ENCODE measurements at places on chromosomes 16 and 17. TPM values are rescaled to one million over a fixed set of nuclear protein-coding genes. Genes with fewer than 3 reads are reported as not detected.

The SEC14L5 gene
- 9.3 TPM for total RNA-seq

The CSH2 gene
- total RNA-seq, result not detected

- DNase-seq, result no peak
Observed at GRCh38 chr16:79847101-79847500, 246.6 kb upstream of the MAF start.

- DNase-seq, result peak; percentile 99
Observed at GRCh38 chr17:42536048-42536371, at the start of gene NAGLU. Gene NAGLU, plus strand, starts transcription at chr17:42536241. Its CDS starts 32 bp downstream, at chr17:42536273.

DNA sequence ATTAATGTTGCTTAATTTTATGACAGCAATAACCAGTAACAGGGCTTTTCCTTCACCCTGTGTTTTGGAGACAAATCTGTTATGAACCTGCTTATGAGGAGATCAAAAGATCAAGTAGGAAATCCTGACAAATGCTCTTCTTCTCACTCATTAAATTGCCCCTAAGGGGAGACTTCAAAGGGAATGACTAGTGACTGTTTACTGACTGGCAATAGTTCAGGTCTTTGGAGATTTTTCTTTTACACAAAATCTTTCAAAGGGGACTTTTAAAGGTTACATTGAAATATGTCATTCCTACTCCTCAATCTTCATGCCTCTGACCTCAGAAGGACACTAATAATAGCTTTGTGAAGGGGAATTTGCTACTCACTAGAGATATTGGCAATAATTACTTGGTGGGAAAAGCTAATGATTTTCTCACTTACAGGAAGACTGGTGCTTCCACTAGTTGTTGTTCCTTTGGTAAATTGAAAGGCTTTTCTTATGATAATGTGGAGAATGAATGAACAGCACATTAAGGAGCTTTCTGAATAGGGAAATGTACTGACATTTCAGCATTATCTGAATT lies 292.9 kb upstream of the CA10 start:
- DNase-seq, result no peak

DNA sequence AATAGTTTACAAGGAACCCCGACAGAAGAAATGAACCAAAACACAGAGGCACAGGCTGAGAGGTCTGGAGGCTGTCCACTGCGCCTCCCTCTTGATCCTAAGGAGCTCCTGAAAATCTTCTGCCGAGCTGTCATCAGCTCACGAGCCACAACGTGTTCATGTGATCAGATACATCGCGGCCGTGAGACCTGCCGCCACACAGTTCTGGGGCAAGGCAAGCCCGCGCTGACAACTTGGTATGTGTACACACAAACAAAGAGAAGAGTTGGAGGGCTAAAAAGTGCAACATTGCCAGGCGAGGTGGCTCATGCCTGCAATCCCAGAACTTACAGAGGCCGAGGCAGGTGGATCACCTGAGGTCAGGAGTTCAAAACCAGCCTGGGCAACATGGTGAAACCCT lies 7.6 kb downstream of the EXOC7 start:
- DNase-seq, result no peak

DNA sequence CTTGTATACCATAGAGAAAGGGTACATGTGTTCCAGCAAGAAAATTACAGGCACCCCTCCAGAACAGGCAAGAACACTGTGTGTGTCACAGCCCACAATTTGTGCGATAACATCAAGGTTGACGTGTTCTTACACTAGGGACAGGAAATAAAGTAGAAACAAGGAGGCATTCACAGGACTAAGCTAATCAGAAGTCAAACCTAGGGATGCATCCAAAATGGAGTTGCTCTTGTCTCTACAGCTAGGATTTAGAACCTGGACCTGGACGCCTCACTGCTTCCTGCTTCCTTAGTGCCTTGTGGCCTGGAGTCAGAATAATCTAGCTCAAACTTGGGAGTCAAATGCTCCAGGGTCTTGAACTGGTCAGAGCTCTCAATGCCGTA lies 41.3 kb downstream of the GINS3 start:
- no peak for DNase-seq

- DNase-seq, result no peak
Observed at GRCh38 chr17:83144421-83145357, 65.3 kb downstream of the METRNL start.

- DNase-seq, result peak; percentile 54
Observed at GRCh38 chr17:78974635-78975591, 4.8 kb downstream of the LGALS3BP start.

DNA sequence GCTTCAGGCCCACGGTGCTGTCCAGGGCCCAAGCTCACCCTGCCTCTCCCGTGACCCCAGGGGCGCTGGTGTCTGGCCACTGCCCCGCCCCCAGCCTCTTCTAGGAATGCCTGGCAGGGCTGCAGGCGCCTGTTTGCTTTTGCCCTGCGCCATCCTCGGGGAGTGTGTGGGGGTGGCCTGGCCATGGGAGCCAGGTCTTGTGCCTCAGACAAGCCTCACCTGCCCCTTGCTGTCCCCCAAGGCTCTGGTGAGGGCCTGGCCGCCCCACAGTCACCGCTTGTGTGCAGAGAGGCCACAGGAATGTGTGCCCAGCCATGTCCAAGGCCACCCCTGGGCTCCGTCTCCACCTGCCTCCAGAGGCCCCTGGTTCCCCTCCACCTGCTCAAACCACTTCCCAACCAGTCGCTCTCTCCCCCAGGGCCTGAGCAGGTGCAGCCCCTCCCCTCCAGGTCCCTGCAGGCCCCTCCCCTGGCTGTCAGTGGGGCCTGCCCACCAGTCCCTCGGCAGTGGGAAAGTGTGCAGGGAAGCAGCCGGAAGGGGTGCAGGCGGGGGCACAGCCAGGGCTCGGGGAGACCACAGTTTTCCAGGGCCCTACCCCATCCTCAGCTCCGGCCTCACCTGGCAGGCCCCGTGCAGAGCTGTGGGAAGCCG lies 841 bp upstream of the IGFALS start:
- no peak for DNase-seq

GRCh38 chr16:3188925-3189825 lies 1.2 kb downstream of the OR1F1 start:
- DNase-seq, result no peak

The STAT5A gene
- total RNA-seq, result 28.5 TPM

- DNase-seq, result no peak
Observed at GRCh38 chr17:21268596-21269188, 15.5 kb upstream of the NATD1 start.

The SUPT4H1 gene
- 69.6 TPM for total RNA-seq

GRCh38 chr16:67236563-67237395 lies 9.8 kb downstream of the TMEM208 start:
- peak; percentile 46 for DNase-seq

The CEMP1 gene
- not detected for total RNA-seq

DNA sequence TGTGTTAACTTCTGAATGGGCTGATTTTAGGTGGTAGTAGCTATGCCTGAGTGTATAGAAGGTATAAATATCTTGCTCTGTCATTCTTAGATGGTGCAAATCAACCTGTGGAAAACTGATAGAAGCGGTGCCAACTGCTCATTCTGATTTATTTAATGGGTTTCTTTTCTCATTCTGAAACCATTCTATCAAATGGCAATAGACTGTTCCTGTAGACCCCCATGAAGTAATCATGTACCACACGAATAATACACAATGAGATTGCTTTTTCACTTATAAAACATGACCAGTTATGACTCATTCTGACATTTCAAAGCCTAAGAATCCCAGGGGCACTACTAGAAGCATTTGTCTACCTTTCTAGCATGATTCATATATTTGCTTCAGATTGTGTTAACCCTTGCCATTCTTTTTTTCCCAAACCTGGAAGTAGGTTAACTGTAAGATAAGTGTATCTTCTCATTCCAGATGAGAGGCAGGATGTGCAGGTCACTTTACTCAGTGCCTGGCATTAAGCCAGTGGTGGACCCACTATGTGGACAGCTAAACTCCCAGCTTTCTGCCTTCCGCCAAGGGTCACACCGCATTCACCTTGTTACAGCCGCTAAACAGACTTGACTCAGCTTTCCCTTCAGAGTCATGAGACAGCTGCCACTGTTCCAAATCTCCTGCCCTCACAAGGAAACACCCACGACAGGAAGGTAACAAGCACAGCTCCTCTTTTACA lies 16.4 kb upstream of the SLC16A11 start:
- no peak for DNase-seq
